Cardiac septum (tissue), 1 donor: ENCODE measurements at places on chromosomes 4 and X. TPM values are rescaled to one million over a fixed set of nuclear protein-coding genes. Genes with fewer than 3 reads are reported as not detected.

- no peak for DNase-seq
Observed at GRCh38 chrX:131061306-131061705, 3.2 kb downstream of the ARHGAP36 start.

- DNase-seq = no peak
Observed at GRCh38 chrX:1397001-1397400, 5.1 kb upstream of the SLC25A6 start.

DNA sequence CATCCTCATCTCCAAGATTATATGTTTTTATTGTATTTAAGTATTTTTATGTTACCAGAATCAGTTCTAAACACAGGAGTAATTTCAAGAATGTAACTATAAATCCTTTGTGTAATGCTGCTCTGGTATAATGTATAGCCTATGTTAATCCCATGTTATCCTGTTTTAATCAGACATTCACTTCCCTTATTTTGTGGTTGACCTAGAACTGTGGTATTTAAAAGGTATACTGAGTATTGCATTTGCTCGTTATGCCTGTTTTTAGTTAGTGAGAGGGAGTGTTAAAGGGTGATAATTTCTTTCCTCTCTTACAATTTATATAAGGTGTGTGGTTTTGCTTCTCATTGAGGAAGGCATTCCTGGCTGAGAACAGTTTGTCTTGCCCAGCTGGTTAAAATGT is 26.2 kb downstream of the MTM1 start:
- DNase-seq = no peak

DNA sequence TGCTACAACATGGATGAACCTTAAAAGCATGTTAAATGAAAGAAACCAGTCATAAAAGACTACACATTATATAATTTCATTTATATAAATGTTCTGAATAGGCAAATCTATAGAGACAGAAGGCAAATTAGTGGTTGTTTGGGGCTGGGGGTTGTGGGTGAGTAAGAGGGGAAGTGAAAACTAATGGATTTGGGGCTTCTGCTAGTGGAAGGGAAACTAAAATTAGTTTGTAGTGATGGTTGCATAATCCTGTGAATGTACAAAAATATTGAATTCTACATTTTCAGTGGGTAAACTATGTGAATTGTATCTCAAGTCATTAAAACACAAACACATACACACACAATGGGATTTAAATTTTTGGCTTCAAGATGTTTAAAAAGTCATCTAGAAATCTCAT is 25.4 kb upstream of the LIMCH1 start:
- no peak for DNase-seq

DNA sequence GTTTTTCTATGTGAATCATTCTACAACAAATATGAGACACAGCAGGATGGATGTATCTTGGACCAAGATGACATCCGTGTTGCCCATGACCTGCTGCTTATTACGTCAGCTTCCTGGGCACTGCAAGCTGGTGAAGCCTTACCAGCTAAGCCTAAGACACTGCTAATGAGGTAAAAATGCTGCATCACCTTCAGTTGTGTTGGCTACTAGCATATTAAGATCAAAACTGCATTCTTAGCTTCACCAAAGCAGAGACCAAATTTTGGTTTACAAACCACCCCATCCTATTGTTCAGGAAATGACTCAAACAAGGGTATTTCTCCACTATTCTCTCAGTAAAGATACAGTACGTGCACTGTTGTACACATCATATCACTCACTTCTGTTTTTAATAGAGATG is 50.3 kb downstream of the MAML3 start:
- DNase-seq = no peak

DNA sequence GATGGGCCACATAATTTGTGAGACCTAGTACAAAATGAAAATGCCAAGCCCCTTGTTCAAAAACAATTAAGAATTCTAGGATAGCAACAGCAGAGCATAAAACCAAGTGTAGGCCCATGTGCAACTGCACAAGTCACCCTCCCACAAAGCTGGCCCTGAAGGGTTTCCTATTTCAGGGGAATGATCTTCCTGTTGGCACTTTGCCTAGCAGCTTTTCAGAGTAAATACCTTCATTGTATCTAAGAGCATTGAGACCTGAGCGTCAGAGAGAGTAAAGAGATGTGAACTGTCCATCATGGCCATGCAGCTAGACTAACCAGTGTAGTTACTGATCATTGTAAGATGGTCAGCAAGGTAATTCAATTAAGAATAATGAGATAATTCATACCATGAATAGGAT is 113.6 kb downstream of the CNKSR2 start:
- no peak for DNase-seq

DNA sequence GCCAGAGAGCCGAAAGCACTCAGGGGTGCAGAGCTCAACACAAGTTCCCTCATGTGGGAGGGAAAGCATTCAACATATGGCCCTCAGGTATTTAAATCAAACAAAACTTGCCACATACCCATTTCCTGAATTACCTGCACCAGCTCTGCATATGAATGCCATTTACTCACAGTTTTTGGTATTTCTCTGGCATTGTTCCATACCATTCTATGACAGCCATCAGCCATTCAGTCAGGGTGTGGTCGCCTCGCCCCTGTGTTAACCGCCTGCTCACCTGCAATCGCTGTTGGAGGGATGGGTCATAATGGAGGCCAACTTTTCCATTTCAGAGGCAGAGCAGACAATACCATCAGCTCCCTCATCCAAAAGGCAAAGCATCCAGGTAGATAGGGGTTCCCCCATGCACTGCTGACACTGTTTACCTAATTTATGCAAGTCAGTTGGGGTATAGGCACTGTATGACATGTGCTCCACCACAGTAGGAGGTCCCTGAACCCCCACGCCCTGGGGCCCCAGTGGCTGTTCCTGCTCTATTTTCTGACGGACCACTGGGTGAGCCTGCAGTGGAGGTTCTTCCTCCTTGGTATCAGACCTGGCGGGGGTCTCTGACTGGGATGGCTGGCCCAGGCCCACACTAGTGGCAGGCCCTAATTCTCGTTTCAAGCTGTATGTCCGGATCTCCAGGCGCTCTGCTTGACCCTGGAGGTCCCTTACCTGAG is 227.1 kb downstream of the ADGRL3 start:
- DNase-seq = no peak

GRCh38 chr4:40055863-40056715 is 561 bp upstream of the N4BP2 start:
- peak; percentile 80 for DNase-seq

DNA sequence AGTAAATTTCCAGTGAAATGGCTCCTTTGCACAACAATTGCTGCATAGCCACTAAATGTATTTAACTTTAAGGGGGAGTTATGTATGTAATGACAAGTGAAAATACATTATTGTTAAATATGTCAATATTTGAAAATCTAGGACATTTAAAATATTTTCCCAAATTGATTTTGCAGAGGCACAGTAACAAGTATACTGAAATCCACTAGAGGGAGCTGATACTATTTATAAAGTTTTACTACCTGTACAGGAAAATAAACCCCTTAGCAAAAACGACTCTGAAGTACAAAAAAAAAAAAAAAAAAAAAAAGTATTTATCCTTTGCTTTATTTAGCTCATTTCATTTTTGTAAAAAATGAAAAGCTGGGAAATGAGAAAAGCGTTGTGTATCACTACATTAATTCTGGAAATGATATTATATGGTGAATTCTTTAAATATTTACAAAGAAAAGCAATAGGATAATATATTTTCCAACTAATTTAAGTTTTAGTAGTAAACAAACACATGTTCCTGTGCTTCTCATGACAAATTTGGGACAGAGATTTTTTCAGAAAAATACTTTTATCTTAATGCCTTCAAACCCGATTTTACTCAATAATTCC is 727.7 kb downstream of the DMD start:
- no peak for DNase-seq

DNA sequence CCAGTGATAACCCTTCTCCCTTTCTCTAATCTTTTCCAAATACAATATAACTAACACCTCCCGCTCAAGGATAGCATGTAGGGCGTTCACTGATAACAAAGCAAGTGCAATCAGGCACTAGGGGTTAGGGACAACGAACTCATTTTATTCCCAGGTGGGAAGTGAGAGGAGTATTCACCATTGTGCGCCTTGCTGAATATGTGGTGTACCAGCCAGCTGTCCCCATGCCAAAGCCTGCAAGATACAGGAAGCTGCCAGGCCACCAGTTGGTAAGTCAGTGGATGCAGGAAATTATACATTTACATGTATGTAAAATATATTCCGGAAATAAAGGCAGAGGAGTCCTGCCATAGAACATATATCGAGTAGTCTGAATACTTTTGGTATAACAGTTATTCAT is 6.3 kb upstream of the HPRT1 start:
- DNase-seq = no peak

DNA sequence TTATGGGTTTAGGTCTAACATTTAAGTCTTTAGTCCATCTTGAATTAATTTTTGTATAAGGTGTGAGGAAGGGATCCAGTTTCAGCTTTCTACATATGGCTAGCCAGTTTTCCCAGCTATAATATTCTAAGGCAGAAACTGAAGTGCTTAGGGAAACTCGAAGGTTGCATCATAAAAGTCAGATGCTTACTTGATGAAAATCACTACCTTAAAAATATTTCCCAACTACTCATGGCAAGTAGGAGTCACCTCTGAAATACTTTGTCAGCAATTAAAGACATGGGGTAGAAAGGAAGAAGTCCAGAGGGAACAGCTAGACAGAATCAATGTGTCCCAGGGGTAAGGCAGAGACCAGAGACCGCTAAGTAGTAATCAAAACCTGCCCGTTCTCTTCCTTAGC is 6.3 kb upstream of the AP1S2 start:
- DNase-seq = no peak

DNA sequence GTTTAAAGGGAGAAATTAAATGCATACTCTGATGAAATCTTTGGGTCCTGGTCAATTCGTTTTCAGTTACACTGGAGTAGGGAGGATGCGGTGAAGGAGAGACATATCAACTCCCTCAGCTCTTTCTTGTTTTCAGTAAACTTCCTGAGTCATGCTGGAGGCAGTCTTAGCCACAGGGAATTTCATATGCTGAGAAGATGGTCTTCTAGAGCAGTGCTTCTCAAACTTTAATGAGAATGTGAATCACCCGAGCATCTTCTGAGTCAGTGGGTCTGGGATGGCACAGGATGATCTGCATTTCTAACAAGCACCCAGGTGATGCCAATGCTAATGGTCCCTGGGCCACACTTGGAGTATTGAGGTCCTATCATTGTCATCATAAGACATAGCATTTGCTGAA is 214.5 kb downstream of the KIT start:
- no peak for DNase-seq

DNA sequence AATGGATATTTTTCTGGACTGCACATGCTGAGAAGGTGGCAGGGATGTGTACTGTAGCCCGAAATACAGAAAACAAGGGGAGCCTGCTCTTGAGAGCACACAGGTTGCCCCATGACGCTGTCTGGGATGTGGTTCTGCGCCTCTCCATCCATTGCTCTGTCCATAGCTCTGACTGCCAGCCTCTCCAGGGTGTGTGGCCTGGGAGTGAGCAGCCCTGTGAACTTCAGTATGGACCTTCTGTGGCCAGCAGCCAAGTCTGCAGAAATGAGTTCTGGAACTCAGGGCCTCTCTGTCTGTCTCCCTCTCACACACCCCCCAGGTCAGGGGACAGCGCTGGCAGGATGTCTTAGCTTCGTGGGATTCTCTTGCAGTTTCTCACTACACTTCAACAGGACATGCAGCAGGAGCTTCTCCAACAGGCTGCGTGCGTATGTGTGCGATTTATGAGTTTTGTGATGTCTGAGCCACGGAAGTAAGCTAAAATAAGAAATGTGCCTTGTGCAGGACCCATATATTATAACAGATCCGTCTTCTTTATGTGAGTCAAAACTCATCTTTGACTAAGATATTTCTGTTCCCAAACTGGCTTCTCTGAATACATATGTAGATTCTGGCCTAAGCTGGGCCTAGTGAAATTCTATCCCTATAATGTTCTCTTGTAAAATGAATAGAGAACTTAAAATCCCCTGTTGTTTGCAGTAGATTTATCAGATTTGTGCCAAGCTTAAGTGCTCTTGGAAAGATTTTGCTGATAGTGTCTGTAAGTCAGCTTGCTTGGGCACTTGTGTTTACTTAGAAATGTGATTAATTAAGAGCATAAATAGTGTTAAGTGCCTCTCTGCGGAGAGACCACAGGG is 40.0 kb downstream of the PROM1 start:
- DNase-seq = no peak

GRCh38 chrX:44349561-44349960 is 6.1 kb upstream of the EFHC2 start:
- no peak for DNase-seq

GRCh38 chrX:18173494-18174180 is 47.0 kb downstream of the BEND2 start:
- no peak for DNase-seq

- DNase-seq = peak; percentile 90
Observed at GRCh38 chr4:13548984-13549546, 4.8 kb upstream of the NKX3-2 start.

DNA sequence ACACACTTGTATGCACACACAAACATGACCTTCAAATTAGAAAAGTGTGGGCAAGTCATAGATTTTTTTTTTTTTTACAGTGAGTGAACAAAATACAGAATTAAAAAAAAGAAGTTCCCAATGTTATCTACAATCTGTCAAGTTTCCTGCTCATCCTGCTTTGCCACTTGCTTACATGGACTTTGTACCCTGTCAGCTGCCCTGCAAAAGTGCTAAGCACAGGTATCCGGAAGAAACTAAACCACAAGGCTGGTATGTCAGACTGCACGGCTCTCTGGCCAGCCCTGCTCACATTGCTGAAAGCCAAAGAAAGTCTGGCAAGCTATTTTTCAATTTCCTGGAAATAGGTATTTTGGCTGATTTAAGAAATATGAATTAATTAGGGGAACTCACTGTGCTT is 38.9 kb upstream of the BCLAF3 start:
- no peak for DNase-seq

- no peak for DNase-seq
Observed at GRCh38 chr4:84780719-84781118, 185.8 kb downstream of the WDFY3 start.

DNA sequence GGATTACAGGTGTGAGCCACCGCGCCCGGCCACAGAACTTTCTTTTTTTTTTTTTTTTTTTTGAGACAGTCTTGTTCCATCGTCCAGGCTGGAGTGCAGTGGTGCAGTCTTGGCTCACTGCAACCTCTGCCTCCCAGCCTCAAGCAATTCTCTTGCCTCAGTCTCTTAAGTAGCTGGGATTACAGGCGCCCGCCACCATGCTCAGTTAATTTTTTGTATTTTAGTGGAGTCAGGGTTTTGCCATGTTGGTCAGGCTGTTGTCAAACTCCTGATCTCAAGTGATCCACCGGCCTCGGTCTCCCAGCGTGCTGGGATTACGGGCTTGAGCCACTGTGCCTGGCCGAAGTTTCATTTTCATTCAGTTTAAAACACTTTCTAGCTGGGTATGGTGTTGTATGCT is 16.4 kb downstream of the FAM193A start:
- DNase-seq = no peak

Gene CFP
- 1.0 TPM for total RNA-seq

Gene LAMP2
- total RNA-seq = 62.1 TPM

Gene TLR8
- 0.65 TPM for total RNA-seq

Gene PRKG2
- 0.48 TPM for total RNA-seq

Gene AWAT1
- total RNA-seq = not detected

Gene EDA
- 5.9 TPM for total RNA-seq

Gene DIPK2B
- total RNA-seq = 14.0 TPM

Gene ATP6AP2
- total RNA-seq = 43.7 TPM

Gene ACTRT1
- not detected for total RNA-seq

Gene VCX3A
- not detected for total RNA-seq

Gene TCEAL7
- total RNA-seq = 6.4 TPM

Gene ZNF141
- 8.5 TPM for total RNA-seq

Gene FATE1
- 0.67 TPM for total RNA-seq

Gene NEIL3
- total RNA-seq = 0.16 TPM

Gene TXK
- total RNA-seq = 1.2 TPM

Gene MID1
- total RNA-seq = 35.7 TPM

Gene SLIT2
- 8.6 TPM for total RNA-seq
